T-helper 1 cell (primary cell): ENCODE measurements at places on chromosomes 5 and 9.
A peak's percentile ranks its signal among the peaks of the same experiment; 100 is the strongest.

- DNase-seq, result no peak
Observed at GRCh38 chr5:141973871-141974595, 5.1 kb downstream of the RNF14 start.

DNA sequence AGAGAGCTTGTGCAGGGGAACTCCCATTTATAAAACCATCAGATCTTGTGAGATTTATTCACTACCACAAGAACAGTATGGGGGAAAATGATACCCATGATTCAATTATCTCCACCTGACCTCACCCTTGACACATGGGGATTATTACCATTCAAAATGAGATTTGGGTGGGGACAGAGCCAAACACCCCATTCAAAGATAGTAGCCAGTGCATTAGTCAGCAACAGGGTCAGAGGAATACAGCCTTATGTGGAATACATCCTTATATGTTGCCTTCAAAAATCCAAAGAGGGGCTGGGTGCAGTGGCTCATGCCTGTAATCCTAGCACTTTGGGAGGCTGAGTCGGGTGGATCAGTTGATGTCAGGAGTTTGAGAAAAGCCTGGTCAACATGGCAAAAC is 563.2 kb downstream of the CCDC171 start:
- no peak for DNase-seq

GRCh38 chr5:169494383-169494935 is 89.1 kb upstream of the SPDL1 start:
- DNase-seq, result no peak

DNA sequence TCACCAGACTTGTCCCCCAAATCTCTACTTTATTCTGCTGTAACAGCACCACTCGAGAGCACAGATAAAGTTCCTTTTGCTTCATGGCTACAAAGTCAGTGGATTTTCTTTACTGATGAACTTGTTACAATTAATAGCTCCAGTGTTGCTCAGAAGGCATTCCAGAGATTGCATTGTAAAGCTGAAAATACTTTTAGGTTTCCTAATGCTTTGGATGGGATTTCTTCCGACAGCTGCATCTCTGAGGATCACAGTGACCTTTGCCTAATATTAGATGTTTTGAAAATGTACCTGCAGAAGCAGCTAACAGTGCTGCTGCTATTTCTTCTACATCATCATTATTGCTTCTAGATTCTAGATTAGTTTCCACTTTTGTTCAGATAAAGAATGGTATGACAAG is 58.8 kb upstream of the TMEM171 start:
- DNase-seq, result no peak

- DNase-seq, result no peak
Observed at GRCh38 chr5:589588-589987, 22.6 kb upstream of the CEP72 start.

- no peak for DNase-seq
Observed at GRCh38 chr9:91048749-91049148, 247.1 kb downstream of the SYK start.

- DNase-seq, result no peak
Observed at GRCh38 chr9:117284414-117284813, 130.4 kb downstream of the ASTN2 start.

DNA sequence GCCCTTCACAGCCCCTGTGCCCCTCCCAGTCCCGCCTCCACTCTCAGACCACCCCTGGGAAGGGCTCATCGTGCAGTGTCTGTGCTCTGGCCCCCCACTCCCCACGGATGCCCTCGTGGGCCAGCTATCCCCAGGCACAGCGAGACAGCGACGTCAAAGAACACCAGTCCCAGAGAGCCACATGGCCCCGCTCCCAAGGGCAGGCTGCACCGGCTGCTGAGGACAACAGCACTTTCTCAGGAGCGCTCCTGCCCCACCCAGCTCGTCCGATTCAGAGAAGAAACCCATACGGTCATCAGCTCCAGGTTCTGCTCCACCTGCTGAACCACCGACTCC is 4.8 kb upstream of the SNAPC4 start:
- no peak for DNase-seq

- DNase-seq, result no peak
Observed at GRCh38 chr5:73369278-73369677, 79.3 kb downstream of the FOXD1 start.

DNA sequence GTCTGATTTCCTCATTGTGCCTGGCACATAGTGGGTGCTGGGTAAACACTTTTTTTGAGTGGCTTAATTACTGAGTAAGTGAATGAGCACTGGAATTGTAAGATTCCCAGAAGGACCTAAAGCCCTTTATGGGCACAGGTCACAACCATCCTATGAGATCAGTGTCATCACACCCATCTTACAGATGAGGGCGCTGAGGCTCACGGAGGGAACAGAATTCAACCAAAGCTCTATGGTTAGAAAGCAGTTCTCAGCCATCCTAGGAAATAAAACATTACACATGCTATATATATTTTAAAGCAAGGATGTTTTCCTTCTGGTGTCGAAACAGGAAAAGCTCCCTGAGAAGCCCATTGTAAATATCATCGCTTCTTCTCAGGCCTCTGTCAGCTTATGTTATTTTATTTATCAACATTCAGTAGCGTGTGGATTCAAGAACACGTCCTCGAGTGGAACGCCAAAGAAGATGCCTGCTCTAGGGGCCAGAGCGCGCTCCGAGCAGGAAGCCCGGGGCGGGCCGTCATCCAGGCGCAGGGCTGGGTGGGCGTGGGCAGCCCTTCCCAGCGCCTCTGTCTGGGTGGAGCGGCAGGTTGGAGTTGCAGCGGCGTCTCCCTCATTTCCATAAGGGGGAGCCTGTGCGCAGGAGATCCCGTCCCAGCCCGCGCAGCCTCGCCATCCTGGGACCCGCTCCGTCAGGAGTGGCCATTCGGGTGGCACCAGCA is 155.8 kb upstream of the SMIM23 start:
- no peak for DNase-seq

GRCh38 chr5:140328036-140328764 is 18.2 kb downstream of the HBEGF start:
- no peak for DNase-seq

DNA sequence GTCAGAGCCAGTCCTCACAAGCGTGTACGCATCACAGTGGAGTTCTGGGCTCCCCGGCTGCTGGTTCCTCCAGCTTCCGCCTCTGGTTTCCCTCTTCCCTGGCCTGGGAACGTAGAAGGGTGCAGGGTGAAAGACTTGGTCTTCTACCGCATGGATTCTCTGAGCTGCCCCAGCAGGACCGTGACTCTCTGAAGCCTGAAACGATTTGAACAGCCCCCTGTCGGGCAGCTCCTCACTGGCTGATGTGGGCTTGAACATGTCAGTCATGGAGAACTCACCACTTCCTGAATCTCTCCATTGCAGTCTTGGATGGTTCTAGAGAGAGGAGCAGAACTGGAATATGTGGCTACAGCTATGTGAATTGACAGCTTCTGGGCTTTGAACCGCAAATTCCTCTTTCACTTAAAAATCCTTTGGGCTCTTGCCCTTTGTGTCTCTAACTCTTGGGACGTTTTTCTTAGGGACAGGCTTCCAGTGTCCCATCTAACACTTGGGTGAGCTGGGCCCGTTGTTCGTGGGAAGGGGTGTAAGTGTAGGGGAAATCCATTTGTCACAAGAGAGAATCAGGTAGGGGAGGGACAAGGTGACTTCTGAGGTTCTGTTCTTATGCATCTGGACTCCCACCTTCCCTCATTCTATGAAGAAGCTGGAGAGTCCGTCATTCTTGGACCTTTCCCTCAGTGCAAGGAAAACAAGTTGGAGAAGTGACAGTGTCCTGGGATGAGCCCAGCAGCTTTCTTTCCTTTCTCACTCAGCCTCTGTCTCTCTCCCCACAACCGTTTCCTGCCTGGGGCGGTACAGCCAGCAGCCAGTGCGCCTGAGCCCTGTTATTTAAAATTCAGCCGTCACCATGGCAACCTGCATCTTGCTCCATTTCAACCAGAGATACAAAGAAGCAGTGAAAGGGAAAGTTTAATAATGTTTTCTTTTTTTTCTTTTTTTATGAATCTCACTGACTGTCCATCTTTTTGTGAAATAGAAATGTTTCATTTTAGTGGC is 84.7 kb downstream of the PTTG1 start:
- peak; percentile 86 for DNase-seq

DNA sequence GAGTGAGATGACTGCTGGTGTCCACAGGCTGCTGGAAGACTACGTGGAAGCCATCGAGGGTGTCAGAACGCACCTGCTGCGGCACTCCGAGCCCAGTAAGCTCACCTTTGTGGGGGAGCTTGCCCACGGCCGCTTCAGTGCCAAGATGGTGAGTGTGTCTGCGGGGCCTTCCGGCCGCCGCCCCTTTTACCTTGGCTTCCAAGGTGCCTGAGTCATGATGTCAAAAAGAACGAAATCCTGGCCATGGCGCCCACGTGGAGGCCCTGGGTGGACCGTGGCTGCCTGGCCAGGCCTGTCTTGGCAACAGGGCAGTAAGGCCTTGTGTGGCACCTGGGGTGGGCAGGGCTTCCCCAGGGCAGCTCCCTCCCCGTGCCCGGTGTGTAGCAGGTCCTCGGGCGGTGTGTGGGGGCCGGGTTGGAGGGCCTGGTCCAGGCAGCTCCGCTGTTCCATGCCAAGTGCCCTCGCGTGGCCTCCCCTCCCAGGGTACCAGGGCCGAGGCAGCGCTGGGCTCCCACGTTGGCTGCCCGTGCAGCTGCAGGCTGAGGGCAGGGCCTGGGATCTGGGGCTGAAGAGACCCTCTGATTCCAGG is 7.8 kb downstream of the DPP7 start:
- no peak for DNase-seq

DNA sequence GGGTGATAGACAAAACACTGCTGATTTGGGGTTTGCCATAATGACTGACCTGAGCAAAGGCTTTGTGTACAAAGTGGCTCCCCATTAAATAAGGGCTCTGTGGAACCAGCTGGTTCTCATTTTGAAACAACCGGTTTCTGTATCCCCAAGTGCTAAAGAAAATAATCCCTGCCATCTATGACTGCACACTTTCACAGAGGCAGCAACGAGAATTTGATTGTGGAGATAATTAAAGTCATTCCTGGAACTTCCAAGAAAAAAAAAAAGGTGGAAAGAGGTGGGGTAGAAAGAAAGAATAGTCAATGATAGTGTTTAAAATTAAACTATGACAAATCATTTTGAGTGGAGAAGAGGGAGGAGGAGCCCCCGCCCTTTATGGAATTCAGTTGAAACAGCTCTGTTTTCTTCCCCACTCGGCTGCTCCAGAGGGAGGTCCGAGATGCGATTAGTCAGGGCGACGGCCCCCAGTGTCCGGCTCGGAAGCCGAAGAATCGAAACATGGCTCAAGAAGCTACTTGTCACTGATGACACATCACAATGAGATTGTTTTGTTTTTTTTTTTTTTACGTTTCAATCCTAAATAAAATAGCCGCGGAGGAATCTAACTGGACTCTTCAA is 38.4 kb downstream of the EBF1 start:
- DNase-seq, result no peak

- DNase-seq, result no peak
Observed at GRCh38 chr5:97097326-97098230, 44.8 kb downstream of the LIX1 start.

- no peak for DNase-seq
Observed at GRCh38 chr5:8628521-8628920, 759.6 kb downstream of the MTRR start.

DNA sequence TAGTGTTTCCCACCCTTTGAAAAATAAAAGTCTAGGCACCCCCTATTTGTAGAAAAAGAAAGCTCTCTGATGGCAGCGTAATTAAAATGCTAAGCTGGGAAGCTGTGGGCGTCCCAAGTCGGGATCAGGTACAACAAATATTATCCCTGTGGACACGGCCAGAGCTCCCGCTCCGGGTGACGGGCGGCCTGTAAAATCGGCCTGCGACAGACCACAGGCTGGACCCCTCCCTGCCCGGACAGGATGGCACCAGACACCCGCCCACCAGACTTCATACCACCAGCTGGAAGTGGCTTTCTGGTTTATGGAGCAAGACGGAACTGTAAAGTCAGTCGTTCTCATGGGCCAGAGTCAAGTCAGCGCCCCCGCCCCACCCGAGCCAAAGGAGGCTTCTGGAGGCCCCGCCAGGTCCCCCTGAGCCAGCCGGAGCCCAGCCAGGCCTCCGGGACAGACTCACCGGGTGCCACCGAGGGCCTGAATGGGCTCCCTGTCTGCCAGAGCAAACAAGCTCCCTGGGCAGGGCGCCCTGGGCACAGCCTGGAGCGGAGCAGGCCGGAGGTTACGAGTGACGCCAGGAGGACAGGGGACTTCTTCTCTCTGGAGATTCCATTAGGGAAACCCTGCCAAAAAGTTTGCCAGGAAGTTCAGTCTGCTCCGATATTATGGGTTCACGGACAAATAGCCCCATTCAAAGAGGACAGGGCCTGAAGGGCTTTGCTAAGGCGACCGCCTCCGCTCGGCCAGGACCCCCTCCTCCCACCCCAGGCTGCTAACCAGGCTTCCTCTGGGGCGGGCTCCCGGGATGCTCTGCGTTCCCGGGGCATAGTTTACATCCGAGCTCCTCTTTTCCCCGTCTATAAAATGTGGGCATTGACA is 173.7 kb downstream of the ERCC6L2 start:
- DNase-seq, result no peak

- no peak for DNase-seq
Observed at GRCh38 chr9:131545786-131546335, 538 bp downstream of the PRRT1B start.

GRCh38 chr9:131578731-131579504 is 33.6 kb downstream of the PRRT1B start:
- DNase-seq, result peak; percentile 24

DNA sequence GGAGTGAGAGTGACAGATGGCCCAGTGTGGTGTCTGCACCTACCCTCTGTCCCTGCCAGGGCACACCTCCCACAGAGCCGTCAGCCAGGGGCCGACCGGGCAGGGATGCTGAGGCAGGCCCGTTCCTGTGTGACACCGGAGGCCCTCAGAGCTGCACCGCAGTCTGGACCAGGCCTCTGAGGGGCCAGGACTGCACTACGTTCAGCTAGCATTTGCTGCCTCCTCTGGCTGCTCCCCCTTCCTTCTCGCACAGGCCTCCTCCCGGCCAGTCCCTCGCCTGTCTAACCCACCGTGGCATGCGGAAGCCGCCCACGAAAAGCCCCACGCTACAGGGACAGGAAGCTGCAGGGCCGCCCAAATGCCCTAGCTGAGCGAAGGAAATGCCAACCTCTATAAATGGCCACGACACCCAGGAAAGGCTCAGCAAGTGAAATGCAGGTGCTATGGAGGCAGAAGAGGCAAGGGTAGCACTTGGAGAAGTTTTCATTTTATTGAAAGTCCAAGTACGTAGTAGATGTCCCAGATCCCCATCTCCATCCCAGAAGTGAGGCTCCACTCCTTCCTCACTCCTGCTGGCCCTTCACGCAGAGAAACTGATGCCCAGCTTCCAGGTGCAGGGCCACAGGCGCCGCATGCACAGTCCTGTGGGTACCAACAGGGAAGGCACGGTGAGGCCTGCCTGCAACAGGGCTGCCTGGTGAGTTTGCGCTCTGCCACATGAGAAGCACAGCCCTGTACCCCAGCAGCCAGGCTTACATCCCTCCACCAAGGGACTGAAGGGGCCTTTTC is 38.7 kb downstream of the MAPK9 start:
- DNase-seq, result no peak

GRCh38 chr9:129204840-129205239 is 26.8 kb upstream of the IER5L start:
- DNase-seq, result no peak

DNA sequence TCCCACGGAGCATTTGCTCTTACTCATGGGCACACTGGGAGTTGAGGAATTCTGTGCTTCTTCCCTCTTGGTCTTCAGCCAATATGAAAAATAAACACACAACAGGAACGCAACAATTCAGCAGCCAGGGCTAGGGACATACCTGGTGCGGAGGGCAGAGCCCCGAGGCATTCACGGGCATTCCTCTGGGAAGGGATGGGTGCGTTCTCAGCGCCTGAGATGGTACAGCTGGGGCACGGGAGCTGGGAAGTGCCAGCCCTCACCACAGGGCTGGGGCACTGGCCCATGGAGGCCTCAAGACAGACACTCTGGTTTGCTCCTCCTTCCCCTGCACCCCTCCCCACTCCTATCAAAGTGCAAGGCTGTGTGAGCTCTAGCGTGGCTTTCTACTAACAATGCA is 2.1 kb downstream of the SLC6A3 start:
- DNase-seq, result no peak
